CD4-positive, alpha-beta T cell treated with Interleukin-1 beta for 1 hour (primary cell): ENCODE measurements at places on chromosomes 5 and 9.
A peak's percentile ranks its signal among the peaks of the same experiment; 100 is the strongest.

GRCh38 chr9:126399789-126400188 lies 73.2 kb downstream of the MVB12B start:
- no peak for DNase-seq

GRCh38 chr9:16986556-16986955 lies 116.1 kb upstream of the BNC2 start:
- DNase-seq = no peak

DNA sequence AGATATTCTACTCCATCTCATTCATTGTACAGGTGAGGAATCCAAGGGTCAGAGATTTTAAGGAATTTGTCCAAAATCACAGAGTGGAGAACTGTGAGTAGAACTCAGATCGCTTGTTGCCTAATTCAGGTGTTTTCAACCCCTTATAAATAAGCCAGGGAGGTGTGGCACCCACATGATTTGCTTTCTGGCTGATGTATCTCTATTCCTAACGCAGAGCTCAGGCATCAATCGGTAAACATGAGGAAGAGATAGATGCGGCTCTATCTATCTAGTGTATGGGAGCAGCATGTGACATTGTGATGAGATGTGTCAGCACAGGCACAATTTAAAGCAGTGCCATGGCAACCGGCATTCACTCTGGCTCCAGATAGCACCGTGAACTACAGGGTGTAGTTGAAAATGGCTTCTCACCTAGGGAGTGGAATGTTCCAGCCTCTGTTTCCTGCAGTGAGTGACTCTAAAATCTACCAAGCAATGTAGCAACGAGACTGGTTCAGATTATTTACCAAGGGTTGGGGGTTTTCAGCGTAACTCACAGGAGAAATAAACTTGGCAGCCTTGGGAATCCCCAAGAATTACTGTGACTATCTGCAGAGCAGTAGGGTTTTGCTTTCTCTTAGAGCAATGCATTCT lies 53.4 kb upstream of the SUB1 start:
- DNase-seq = peak; percentile 49

DNA sequence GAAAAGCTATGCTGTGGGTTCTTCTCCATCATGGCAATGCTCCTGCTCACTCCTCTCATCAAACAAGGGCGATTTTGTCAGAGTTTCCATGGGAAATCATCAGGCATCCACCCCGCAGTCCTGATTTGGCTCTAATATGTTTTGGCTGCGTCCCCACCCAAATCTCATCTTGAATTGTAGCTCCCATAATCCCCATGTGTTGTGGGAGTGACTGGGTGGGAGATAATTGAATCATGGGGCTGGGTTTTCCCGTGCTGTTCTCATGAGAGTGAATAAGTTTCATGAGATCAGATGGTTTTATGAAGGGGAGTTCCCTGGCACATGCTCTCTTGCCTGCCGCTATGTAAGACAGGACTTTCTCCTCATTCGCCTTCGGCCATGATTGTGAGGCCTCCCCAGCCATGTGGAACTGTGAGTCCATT lies 163.8 kb downstream of the GADD45G start:
- DNase-seq = no peak

DNA sequence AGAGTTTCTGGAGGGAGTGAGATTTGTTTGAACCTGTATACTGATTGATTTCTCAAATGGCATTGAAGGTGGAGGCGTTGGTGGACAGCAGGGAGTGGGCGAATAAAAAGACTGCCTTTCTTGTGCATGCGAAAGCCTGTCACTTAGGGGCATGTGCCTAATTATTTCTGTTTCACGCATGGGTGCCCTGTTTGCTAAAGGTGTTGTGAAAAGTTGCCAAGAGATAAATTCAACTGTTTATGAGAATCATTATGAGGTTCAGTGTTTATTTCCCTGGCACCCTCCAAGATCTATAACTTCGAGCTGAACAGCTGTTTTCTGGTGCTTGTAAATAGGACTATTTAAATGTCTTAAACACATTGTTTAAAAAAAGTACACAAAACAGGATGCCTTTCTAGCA lies 67.4 kb upstream of the DMRTA1 start:
- no peak for DNase-seq

DNA sequence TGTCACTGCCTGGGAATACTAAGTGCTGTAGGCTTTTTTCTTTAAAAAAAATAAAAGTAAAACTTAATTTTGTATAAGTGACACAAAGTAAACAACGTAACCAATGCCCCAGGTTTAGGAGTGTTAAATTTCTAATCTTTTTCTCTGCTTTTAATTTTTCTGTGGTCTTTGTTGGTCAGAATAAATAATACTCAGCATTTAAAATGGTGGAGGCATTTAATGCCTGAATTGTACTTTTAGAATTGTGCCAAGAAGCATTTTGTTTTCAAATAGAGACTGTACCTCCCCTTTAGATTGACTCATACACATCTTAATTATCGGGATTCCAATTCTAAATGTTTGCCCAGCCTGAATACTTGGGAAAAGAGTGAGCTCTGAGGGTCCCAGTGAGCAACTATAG lies 1.6 kb downstream of the DMXL1 start:
- no peak for DNase-seq

DNA sequence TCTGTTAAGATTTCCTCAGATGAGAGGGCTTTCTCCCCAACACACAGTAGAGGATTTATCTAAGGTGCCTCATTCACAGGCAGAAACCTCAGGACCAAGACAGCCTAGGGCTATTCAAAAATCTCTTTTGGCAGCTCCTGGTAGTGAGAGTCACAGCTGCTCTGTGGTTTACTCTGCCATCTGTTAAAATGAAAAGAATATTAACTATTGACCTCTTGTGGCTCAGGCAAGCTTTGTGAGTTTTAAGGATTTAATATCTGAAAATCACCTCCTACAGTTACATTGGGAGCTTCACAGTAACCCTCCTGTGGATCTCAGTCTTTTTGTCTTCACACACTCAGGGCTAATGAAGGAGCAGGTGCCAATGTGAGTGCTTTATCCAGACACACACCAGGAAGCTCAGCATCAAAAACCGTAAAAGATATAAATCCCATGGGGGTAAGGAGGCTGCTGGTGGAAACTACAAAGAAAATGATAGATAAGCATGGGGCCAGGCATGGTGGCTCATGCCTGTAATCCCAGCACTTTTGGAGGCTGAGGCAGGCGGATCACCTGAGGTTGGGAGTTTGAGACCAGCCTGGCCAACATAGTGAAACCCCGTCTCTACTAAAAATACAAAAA lies 29.7 kb downstream of the PPP1R2B start:
- no peak for DNase-seq

DNA sequence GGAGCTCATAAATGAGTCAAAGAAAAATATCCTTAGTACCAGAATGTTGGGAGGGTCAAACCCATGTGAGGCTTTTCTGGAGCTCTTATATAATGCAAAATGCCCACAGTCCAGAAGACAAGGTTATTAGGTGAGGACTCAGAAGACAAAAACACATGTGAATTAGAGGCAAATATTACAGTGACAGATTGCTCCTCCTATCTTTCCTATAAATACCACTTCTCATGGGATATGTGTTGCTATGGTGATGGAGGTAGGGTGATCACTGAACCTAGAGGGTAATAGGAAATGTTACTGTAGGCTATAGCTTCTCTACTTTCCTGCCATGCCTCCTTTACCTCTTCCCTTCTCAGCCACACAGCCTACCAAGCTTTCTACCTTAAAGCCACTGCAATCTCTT lies 264.6 kb downstream of the SEC61B start:
- no peak for DNase-seq

DNA sequence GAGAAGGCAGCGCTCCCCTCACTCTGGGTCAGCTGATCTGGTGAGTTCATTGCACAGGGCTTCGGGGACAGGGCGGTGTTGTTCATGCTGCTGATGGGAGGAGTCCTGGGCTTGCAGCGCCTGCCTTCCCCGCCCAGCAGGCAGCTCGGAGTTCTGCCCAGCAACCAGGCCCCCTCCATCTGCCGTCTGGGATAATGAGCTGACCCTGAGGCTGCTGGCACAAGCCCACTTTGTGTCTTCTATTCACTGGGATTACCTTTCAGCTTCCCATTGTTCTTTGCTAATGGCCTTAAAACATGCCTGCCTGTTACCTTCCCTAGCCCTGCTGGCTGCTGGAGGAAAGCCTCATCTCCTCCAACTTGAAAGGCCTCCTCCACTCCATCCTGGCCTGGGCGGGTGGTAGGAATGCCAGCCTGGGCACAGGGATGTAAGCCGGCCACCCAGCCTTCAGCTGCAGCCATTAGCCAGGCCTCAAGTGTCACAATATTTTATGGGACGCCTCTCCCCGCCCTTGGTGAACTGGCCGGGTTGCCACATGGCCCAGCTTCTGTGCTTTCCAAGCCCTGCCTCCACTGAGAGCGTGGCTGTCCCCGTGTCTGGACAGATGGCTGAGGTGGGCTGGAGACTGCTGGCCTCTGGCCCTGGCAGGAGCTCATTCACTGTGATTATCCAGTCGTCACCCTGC lies 70.4 kb downstream of the GADD45G start:
- DNase-seq = no peak

GRCh38 chr5:23721336-23721735 lies 213.9 kb downstream of the PRDM9 start:
- DNase-seq = no peak

DNA sequence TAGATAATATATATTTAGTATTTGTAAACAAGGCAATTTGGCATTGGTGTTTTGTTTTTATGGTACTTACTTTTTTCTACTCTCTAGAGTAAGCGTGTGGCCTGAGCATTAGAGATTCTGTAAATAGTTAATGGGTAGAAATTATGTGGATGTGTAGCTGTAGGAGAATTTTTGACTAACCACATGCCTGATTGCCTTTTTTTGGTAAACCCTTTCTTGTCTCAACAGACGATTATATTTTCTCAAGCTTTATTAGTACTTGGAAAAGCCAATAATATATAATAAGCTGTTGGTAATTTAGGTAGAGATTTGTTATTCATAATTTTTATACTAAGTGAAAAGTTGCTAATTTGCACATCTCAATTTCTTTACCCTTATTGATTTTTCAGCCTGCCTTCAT lies 76.8 kb downstream of the FCHO2 start:
- DNase-seq = no peak

GRCh38 chr5:141420855-141421488 lies at the start of gene PCDHGA11:
PCDHGA11 (plus strand) TSS chr5:141421051; CDS start chr5:141421228, 177 bp downstream.
- peak; percentile 46 for DNase-seq

GRCh38 chr5:72402381-72402890 lies 82.3 kb downstream of the PTCD2 start:
- DNase-seq = no peak

GRCh38 chr9:86721843-86722705 lies 225.2 kb downstream of the GAS1 start:
- DNase-seq = no peak

DNA sequence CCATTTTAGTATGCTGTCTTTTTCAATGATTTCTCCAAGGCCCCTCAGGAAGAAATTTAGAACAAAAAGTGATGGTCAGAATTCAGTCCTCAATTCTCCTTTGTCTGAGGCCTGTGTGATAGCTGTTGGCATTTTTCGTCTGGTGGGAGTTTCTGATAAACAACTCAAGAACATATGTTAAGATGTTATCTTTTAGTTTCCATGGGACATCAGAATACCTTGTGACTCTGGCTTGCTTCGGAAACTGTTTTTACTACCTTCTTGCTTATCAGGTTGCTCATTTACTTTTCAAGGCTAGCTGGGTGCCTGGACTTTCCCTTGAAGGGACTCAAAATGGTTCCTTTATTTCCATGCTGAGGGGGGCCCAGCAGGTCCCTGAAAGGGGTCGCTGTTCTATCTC lies 97.2 kb downstream of the INVS start:
- no peak for DNase-seq

DNA sequence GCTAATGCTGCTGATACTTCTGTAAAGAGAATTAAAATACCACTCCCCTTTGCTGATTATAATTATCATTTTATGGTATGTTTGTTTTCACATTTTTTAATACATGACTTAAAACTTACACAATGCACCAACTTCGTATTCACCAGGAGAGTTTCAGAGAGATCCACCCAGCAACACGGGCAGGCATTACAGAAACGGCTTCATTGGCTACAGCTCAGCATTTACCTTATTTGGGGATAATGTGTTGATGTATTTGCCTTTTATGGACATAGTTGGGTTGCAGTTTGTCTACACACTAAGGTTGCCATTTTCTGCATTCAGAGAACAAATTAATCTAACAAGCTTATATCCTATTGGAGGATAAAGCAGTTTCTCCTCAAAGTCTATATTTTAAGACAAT lies 423.6 kb downstream of the PRDM9 start:
- no peak for DNase-seq

DNA sequence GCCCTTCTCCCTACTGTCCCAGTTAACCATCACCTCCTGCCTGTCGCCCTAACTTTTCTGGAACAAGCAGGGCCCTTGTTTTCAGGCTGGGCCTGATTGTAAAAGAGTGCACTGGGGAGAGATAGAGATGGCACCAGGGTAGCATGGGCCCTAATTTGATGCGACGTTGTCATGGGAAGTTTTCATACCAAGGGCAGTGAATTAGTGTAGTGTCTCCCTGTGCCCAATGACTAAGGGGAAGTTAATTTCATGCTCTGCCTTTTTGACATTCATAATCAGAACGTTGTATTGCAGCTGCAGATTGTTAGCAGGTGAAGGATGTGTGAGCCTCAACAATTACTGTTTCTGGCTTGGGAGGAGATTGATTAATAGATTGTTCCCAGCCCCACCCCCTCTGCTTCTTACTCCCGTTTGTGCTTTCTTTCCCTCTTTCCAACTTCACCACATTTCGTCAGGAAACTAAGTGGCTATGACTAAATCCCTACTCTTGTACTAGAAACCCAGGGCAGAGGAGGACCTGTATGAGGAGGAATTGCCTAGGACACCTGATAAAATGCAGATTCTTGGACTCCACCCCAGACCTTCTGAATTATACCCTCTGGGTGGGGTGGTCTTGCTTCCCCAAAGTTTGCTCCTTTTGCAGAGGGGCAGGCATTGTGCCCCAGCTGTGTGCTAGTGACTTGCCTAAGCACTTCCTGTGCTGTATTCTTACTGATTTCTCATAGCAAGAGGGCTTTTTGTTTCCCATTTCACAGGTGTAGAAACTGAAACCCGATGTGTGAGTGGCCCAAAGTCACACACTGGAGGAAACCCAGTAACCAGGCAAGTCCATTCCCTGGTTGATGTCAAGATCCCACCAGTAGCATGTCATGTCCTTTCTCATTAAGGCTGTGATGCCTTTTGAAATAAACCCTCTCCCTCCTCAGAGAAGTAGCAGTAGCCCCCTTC lies 56.3 kb downstream of the DAB2IP start:
- DNase-seq = peak; percentile 2

GRCh38 chr5:63211448-63212132 lies 633.0 kb downstream of the LRRC70 start:
- DNase-seq = no peak
